Renal cortex interstitium (tissue), 15 donors: ENCODE measurements at places on chromosomes 7 and 10. TPM values are rescaled to one million over a fixed set of nuclear protein-coding genes. Genes with fewer than 3 reads are reported as not detected.

The PIP gene
- polyA plus RNA-seq, result not detected

The ABCC2 gene
- polyA plus RNA-seq, result 10.3 TPM

DNA sequence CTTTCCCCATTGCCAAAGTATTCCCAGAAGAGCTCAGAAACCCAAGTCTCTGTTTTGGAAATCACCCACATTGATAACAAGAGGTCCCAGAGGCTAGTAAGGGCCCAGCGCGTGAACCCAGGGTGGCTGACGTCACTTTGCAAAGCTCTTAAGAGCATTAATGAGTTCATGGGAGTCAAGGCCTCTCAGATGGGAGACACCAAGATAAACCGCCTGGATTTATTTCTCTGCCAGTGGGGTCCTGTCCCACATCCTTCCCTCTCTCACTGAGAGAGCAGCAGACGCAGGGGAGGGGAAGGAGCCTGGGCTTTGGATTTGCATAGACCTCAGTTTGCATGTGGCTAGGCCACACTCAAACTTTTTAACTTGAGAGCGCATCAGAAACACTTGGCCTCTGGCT, 184.8 kb upstream of the PDE1C start:
- no peak for DNase-seq

- DNase-seq, result no peak
Observed at GRCh38 chr10:122864901-122865300, 14.5 kb downstream of the FAM24B start.

GRCh38 chr7:150731916-150732315, 5.3 kb upstream of the GIMAP5 start:
- no peak for DNase-seq

DNA sequence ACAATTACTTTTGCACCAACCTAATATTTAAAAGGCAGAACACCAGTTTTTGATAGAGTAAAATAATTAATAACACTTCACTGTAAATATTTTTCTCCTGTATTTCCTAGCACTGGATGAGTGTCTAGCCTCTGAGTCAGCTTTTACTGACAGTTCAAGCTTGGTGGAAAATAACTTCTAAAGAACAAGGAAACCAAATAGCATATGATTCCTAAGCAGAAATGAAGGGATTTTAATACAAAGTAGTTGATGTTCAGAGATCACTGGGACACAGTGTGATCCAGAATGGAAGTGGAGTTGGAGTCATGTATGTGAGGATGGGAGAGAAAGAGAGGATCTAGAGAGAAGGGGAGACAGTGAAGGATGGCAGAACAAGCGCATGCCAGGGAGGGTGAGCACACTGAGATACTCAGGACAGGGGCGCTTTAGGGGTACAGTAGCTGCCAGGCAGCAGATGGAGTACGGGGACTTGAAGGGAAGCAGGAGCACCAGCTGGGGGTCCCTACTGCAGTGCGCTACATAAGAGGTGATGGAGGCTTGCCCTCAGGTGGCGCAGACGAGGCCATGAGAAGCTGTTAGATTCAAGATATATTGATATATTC, 117.9 kb upstream of the KLF6 start:
- DNase-seq, result no peak

GRCh38 chr7:130473876-130474275, 18.0 kb upstream of the MEST start:
- DNase-seq, result no peak

- no peak for DNase-seq
Observed at GRCh38 chr7:18538554-18539250, 43.2 kb downstream of the HDAC9 start.
